ENCODE measurements at places on chromosomes 6 and 20.

DNA sequence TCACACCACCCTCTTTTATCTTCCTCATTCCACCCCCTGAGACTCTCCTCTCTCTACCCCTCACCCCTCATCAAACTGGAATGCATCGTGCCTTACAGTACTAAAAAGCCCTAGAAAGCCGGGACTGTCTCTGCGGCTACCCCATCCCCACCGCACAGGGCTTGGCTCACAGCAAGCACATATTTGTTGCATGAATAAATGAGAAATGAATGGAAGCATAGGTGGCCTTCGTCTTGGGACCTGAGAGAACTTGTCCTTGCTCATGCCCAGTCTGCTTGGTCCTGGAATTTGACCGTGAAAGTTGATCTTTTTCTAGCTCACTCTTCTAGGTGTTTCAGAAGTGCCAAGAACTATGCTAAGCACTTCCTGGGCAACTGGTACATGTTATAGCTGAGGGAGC, 53.3 kb downstream of the APCDD1L start:
- DNase-seq = no peak

DNA sequence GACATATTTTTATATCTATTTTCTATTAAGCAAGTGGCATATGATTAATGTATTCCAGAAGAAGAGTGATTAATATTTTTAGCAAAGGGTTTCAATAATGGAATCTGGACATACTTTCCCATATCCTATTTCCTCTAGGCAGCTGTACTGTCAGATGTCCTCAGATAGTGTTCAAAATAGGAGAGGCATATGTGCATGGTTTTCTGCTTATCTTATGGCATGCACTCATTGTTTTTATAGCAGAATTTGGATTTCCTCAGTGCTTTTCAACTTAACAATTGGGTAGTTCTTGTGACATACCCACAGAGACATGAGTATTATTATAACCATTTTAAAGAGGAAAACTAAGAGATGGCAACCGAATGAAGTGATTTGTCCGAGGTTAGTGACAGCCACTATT, 12.6 kb upstream of the SLC17A5 start:
- no peak for DNase-seq

DNA sequence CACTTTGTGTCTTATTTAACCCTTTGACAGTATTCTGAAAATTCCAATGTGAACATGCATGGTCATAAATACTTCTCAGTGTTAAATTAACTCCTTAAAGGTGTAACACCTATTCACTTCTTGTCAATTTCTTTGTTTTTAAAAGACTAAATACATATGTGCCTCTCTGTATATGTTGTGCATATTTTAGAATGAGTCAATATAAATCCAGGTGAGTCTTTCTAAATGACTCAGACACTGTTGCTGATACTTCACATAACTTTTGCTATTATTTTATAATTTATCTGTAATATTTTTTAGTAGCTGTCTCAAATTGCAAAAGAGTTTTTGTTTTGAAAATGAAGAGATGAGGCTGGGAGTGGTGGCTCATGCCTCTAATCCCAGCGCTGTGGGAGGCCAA, 36.0 kb downstream of the TIAM2 start:
- DNase-seq = no peak

GRCh38 chr20:22722811-22723210, 138.4 kb upstream of the FOXA2 start:
- DNase-seq = no peak

DNA sequence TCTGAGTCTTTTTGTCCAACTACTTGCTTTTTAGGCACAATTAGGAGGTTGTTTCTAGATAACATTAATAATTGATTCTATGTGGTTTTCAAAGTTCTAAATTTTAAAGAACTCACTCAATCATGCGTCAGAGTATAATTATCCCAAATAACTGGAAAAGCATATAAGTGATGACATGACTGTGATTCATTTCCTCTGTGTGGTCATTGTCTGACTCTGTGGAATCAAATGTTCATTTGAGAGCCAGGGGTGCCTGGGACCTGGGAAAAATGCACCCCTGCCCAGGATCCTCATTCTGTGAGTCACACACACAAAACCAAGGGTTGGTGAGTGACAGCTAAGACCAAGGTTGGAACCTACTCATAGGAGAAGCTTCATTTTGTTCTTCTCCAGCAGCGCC, 127.1 kb upstream of the MLIP start:
- DNase-seq = no peak

DNA sequence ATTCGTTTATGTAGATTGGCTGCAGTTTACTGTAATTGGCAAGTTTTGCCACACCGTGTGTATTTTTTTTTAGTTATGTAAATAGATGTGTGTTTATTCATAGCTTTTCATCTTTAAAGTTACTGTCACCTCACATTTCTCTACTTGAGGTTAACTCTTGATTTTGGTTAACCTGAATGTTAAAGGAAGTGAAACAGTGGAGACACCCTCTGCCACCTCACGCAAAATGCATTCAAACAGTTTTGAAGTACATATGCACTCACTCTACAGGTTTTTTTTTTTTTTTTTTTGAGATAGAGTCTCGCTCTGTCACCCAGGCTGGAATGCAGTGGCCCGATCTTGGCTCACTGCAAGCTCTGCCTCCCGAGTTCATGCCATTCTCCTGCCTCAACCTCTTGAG, 17.7 kb downstream of the OR2A4 start:
- no peak for DNase-seq

GRCh38 chr6:434051-434705, 42.6 kb downstream of the IRF4 start:
- DNase-seq = no peak

- no peak for DNase-seq
Measured at GRCh38 chr20:44188752-44189151, 1.8 kb upstream of the JPH2 start.

GRCh38 chr6:69907981-69908498, 41.7 kb downstream of the COL19A1 start:
- no peak for DNase-seq

DNA sequence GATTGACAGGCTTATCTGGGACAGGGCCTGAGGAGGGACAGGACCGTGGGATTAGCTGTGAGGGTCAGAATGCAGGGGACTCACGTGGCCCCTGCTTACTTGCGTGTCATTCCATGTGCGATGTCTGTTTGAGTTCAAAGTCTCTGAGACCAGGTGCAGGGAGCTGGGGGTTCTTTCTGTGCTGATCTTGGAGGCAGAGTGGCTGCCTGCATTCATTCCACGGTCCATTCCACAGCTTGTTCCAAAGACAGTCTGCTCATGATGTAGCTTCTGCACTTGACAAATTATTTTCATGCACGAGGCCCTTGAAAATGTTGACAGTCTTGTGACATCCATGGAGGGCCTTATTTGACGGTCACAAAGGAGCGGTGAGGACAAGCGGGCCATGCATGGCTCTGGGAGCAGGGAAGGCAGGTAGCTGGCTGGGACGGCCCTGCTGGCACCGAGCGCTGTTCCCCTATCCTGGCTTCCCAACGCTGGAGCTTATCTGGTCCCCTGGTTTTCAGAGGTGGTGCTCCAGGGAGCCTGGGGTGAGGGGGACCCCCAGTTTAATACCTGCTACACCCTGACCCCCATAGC, 156.3 kb upstream of the RNF24 start:
- no peak for DNase-seq

- no peak for DNase-seq
Measured at GRCh38 chr20:53126185-53126584, 154.0 kb downstream of the TSHZ2 start.

- no peak for DNase-seq
Measured at GRCh38 chr6:290111-290922, 2.0 kb upstream of the DUSP22 start.

DNA sequence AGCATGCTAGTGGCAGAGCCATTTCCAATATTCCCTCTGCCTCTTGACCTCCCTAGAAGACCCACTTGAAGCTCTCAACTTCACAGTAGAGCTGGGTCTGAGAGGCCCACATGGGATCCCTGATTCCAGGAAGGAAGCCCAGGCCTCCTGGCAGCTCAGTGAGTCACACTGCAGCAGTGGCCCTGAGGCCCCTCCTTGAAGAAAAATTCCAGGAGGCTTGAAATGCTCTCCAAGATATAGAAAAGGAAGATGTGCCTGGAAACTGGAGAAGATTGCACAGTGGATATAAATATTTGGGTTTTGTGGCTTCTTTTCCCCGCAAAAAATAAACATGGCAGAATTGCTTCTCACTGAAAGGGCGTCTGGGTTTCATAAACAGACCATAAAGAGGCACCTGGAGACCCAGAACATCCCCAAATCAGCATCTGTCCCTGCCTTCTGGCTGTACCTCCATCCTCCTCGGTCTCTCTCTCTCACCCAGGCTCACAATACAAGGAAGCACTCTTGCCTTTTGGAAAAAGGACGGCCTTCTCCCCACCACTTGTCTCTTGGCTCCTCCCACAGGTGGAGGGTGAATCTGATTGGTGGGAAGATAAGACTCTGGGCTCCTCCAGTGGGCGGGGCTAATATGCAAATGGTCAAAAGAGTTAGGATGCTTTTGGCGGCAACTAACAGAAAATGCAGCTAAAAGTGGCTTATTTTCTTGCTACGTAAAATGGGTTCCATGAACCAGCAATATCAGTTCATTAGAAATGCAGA, 200.0 kb upstream of the SULF2 start:
- DNase-seq = no peak

DNA sequence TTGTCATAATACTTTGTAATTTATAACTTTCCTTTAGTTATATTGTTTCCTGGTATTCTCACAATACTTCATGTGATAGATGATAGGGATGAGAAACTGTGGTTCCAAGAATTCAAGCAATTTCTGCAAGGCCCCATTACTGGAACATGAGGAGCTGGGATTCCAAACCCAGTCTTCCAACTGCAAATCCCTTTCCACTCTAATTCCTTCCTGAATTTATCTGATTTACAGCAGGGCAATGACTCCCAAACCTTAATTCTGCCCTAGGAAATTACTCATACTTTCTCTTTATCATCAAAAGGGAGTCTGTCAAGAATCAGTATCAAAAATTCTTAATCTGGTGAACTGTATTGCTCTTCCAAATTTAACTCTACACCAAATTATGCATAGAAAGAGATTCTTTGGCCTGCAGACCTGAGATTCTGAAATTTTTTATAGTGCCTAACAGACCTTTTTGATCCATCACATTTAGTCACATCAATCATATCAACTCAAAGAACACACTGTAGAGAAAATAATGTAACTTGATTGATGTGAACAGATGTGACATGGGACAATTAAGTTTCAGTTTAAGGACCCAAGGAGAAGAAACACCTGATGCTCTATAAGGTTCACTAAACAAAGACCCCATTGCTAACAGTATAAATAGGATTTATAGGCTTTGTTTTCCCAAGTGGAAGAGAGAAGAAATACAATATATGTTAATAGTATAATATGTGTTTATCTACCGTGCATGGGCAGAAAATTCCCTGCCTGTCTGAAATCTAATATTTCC, 41.5 kb upstream of the GJA1 start:
- no peak for DNase-seq

DNA sequence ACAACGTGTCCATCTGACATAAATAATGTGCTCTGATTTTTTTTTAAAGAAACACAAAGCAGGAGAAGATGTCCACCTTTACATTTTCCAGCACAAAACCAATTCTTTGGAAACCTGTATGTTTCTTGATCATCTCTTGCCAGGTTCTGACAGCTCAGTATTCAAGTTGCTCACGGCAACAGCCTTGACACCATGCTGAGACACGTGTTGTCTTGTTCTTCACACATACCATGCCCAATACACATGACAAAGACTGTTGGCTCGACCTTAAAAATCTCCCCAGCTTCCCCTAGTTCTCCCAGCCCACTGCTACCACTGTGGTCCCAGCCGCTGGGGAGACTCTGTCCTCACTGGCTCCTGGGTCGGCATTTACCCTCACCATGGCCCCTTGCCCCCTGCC, 518.9 kb downstream of the PREX1 start:
- DNase-seq = no peak

DNA sequence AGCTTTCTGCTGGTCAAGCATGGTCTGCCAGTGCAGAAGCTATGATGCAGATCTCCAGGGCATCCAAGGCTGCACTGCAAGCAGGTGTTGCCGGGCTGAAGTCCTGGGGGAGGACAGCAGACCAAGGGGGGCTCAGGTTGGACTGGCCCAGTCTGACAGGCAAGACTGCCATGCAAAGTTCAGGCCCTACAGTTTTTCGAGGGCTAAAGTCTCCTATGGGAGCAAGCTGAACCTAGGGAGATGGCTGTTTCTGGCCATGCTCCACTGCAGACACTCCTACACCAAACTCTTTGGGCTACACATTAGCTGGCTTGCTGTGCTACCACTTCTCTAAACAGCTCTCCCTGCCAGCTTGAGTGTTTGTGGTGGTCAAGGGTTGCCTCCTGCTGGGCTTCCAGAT, 130.0 kb upstream of the SYNCRIP start:
- no peak for DNase-seq

- DNase-seq = no peak
Measured at GRCh38 chr6:133889557-133890403, 867 bp downstream of the TCF21 start.

- DNase-seq = no peak
Measured at GRCh38 chr20:32960849-32961731, 43.1 kb downstream of the SUN5 start.

DNA sequence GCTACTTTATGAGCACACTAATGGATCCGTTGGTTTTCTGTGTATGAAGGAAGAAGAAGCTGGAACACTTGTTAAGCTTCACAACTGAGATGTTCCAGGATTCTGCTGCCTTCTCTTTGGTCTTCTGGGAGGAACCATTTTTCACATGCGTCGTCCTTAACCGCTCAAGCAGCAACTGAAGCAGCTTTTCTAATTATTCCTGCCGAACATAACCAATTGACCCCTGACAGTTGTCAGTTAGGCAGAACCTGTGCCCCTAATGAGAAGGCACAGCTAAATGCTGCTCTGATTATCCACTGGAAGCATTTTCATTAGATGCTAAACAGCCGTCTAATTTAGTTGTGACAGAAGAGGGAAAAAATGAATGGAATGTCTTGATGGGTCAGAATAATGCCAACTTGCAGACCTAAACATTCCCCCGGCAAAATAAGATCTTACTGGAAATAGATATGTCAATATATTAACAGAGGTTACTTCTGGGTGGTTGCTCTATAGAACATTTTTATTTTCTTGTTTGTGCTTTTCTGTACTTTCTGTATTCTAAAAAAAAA, 85.0 kb upstream of the SMLR1 start:
- no peak for DNase-seq

Measured in CD4-positive, alpha-beta T cell treated with Interleukin-1 beta for 1 hour (primary cell).